GM19239 (cell line): ENCODE measurements at places on chromosomes 7 and 10.

DNA sequence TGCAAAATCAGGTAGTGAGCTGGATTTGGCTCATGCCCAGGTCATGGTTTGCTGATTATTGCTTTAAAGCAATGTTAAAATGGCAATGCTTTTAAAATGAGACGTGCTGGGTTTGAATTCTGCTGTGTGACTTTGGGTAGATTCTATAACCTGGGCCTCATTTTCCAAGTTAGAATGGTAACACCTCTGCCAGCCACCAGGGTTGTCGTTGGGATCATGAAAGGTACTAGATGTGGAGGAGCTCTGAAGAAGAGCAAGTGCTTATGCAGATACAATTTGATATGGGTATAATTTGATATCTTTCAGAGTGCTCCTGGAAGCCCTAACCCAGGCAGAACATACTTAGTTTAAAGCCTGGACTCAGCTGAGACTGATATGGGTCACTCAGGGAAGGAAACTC is 60.0 kb downstream of the EVX1 start:
- DNase-seq = no peak

- DNase-seq = peak; percentile 91
These were observed at the start of gene MNX1 for GRCh38 chr7:157010588-157011332. Gene MNX1, minus strand, starts transcription at chr7:157010663. Its CDS starts 313 bp downstream, at chr7:157010350.

- no peak for DNase-seq
These were observed 3.9 kb upstream of the FAS start for GRCh38 chr10:88986549-88987242.

DNA sequence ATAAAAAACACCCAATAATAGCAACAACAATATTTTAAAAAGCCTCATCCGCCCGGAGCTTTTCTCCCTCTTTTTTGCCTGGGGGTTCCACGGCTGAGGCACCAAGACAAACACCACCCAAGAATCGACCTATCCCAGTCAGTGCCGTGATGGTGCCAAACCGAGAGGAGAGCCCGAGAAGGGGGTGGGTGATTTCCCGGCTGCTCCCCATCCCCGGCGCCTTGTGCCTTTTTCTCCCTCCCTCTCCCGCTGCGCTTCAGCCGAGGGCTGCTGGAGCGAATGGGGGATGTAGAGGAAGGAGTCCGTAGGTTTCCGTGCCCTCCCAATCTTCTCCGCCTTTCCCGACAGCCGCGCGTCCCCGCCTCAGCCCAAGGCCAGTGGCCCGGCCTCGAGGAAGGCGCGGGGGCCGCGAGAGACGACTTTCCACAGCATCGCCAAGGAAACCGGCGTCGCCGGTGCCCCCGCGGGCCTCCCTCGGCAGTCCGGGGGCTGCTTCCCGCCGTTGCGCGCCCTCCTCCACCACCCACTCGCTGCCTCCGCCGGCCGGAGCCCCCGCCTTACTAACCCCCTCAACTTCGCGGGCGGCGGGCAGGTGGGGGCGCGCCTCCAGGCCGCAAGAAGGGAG is 1.3 kb downstream of the EGR2 start:
- DNase-seq = no peak

GRCh38 chr7:82964150-82964882 is 198.4 kb downstream of the PCLO start:
- no peak for DNase-seq

GRCh38 chr10:36451391-36451970 is 673.9 kb upstream of the ANKRD30A start:
- DNase-seq = no peak
